Activated CD8-positive, alpha-beta memory T cell treated with anti-CD3 and anti-CD28 coated beads, Interleukin-2, amount 50 U/mL, for 4 hours (primary cell): ENCODE measurements at places on chromosomes 2 and 18.

GRCh38 chr2:112730791-112731190 is 10.0 kb downstream of the NT5DC4 start:
- no peak for DNase-seq

- DNase-seq, result no peak
Observed at GRCh38 chr2:130928385-130928784, 91.7 kb downstream of the ARHGEF4 start.

DNA sequence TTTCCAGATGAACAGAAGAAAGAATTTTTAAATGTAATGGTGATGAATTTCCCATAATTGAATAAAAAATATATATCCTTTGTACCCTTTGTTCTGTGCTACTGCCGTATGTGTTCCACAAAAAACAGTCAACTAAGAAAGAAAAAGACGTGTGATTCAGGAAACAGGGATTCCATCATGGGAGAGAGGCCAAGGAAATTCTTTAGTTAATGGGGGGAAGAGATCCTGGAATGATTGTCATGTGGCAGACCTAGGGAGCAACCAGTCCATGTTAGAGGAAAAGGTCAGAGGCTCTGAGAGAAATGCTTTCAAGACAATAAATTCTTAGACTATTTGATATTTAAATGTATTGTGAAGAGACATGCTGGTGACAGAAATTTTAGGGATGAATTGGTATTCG is 76.6 kb downstream of the CPO start:
- DNase-seq, result no peak

DNA sequence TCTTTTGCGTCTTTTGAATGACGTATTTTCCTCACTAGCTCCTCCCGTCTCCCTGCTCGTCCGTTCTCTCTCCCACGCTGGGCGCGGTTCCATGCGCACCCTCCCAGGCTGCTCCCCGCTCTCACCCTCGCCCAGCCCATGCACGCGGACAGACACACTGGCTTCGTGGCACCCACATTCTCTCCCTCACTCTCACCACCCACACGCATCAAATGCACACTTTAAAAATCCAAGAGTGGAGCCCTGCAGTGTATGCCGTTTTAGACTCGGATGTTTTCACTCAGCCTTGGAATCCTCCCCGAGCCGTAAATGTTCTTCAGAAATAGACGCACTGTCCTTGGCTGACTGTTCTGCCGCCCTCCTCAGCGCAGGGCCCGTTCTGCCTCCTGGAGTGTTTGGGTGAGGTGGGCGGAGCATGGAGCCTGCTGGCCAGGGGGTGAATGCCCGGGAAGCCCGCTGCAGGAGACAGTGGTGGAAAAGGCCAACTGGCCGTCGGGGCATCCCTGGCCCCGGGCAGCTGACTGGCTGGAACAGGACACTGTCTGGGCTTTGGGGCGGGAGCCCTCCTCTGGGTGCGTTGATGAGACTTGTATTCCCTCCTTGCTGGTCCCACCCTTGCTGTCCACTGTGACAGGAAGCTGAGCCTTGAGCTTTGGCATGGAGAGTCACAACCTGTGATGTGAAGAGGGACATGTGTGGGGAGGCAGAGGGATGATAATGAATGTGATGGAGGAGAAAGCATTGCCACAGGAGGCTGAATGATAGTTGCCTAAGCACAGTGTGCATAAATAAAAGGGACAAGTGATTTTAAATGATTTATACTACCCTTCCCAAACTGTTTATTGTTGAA is 35.4 kb upstream of the LYPD6B start:
- no peak for DNase-seq

- DNase-seq, result no peak
Observed at GRCh38 chr2:31137211-31138036, 816 bp downstream of the GALNT14 start.

DNA sequence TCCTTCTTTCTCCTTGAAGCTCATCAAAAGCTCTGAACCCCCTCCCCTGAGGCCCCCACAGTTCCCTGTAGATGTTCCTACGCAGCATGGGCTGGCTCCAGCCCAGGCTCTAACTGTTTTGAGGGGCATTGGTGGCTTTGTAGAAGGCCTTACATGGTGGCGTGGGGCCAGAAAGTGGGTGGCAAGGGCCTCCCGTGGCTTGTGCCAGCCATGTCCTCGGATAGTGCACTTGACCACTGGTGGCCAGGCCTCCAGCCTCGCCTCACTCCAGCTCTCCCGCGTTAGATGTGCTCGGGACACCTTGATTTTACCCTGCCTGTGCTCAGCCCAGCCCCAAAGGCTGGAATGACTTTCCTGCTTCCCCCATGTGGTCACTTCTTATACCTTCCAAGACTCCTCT is 92.9 kb downstream of the TWIST2 start:
- no peak for DNase-seq
